ENCODE measurements at places on chromosomes 11 and 22.

- H3K27ac ChIP-seq, result no peak overlapping the region
- DNase-seq, result no peak
- H3K27me3 ChIP-seq, result no peaks in the 10 kb centered on the region
Measured at GRCh38 chr22:50569041-50569459, 6.3 kb upstream of the SYCE3 start.

GRCh38 chr11:17604915-17605233 is 57.8 kb downstream of the OTOG start:
- no peaks in the 10 kb centered on the region for H3K4me1 ChIP-seq
- H3K4me3 ChIP-seq, result no peak overlapping the region
- no peaks in the 10 kb centered on the region for H3K27me3 ChIP-seq
- no peaks in the 10 kb centered on the region for H3K36me3 ChIP-seq
- DNase-seq, result no peak

DNA sequence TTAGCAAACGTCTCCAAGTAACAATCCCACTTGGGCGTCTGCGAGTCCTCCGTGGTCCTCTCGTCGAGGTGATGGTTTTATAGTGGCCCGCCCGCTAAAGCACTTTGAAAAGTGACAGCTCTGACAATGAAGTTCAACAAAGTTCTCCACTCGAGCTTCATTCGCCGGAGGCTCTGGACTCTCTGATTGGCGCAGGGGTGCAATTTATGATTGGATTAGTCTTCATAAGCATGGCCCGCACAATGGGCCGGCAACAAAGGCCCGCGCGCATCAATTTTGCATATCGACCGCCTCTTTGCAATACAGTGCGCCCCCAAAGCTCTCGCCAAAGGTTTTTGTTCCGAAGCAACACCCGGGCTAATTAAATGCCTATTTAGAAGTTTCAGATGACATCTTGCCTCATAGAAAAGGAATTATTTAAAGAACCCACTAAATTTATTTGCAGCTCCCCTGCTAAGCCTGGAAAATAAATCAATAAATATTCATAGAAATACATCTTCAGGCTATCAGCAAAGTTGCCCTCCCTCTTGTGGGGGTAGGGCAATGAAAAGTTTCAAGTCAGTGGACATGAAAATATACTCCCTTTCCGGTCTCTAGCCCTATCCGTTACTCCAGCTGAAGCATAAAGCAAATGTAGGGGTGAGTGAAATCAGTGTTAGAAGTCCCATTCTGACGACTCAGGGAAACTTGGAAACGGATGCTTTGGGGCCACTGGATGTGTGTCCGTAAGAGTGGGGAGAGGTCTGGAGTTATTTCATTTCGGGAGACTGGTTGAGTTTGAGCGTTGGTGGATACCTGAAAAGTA is at the start of gene DBX1:
Gene DBX1 (minus strand): TSS at position 51 of the 805 bp plus-strand sequence. CDS start 151 bp downstream, outside the sequence.
- H3K4me1 ChIP-seq, result no peaks in the 10 kb centered on the region
- no peaks in the 10 kb centered on the region for H3K36me3 ChIP-seq
- H3K27me3 ChIP-seq, result no peaks in the 10 kb centered on the region

DNA sequence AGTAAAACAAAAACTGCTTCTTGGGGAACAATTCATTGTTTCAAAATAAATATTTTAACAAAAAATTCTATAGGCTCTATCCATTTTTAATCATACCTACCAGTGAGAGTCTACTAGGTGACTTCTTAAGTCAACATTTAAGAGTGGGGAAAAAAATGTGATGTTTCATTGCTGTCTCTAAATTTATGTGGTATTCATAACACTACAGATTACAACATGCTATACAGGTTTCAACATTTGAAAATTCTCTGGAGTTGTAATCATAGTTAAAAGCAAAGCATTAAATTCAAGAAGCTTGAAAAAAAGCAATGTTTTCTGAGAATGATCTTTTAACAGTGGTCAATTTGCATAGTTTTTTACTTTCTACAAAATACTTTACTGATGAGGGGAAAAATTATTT is 18.3 kb downstream of the SBF2 start:
- no peaks in the 10 kb centered on the region for H3K4me1 ChIP-seq
- H3K36me3 ChIP-seq, result no peaks in the 10 kb centered on the region
- no peak overlapping the region for H3K27ac ChIP-seq

GRCh38 chr11:80155412-80156017 is 714.7 kb upstream of the TENM4 start:
- H3K27ac ChIP-seq, result no peak overlapping the region
- H3K36me3 ChIP-seq, result no peaks in the 10 kb centered on the region
- H3K4me3 ChIP-seq, result no peak overlapping the region
- no peaks in the 10 kb centered on the region for H3K27me3 ChIP-seq

Measured in DND-41 (cell line).